ENCODE measurements at places on chromosomes 6 and 20. TPM values are rescaled to one million over a fixed set of nuclear protein-coding genes. Genes with fewer than 3 reads are reported as not detected.

- no peak for DNase-seq
These were observed 5.1 kb upstream of the DEFB127 start for GRCh38 chr20:152131-152530.

CARMIL1 gene
- 3.9 TPM for total RNA-seq

FAM162B gene
- not detected for total RNA-seq

DNA sequence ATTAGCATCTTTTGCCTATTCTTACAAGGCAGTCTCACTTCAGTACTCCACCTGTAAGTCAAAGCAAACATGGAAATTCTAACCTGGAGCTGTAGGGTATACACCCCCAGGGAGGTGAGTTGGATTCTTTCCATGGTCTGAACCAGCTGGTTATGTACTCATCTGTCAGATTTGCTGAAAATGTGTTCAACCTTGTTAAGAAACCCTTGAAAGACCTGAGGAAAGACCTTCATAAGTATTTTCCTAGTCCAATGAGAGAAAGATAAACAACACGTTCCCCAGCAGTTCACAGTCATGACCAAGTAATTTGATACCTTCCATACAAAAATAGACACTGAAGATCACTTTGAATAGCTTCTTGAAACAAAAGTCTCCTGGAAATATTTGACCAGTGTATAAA lies 42.5 kb downstream of the ID4 start:
- no peak for DNase-seq

DNA sequence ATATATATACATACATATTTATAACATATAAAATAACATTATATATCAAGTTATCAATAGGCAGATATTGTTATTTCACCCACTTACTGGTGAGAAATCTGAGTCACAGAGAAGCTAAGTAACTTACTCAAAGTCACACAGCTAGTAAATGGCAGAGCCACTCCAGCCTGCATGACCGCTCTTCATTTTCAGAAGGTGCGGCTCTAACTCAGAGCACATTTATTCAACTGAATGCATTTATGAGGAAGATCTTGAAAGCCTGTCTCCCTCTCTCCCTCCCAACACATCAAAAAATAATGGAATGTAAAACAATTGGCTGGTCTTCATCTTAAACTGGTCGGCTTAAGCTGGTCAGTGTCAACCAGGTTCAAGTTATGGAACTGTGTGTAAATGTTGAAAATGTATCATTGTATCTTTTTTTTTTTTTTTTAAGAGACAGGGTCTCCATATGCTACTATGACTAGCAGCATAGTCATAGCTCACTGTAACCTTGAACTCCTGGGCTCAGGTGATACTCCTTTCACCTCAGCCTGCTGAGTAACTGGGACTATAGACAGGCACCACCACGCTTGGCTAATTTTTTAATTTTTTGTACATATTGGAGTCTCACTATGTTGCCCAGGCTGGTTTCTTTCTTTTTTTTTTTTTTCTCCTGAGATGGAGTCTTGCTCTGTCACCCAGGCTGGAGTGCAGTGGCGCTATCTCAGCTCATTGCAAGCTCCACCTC lies 70.7 kb upstream of the NCOA3 start:
- DNase-seq, result no peak

- no peak for DNase-seq
These were observed 96.6 kb downstream of the RNGTT start for GRCh38 chr6:88866856-88867255.

GRCh38 chr6:65546894-65547293 lies 160.1 kb downstream of the EYS start:
- no peak for DNase-seq

DNA sequence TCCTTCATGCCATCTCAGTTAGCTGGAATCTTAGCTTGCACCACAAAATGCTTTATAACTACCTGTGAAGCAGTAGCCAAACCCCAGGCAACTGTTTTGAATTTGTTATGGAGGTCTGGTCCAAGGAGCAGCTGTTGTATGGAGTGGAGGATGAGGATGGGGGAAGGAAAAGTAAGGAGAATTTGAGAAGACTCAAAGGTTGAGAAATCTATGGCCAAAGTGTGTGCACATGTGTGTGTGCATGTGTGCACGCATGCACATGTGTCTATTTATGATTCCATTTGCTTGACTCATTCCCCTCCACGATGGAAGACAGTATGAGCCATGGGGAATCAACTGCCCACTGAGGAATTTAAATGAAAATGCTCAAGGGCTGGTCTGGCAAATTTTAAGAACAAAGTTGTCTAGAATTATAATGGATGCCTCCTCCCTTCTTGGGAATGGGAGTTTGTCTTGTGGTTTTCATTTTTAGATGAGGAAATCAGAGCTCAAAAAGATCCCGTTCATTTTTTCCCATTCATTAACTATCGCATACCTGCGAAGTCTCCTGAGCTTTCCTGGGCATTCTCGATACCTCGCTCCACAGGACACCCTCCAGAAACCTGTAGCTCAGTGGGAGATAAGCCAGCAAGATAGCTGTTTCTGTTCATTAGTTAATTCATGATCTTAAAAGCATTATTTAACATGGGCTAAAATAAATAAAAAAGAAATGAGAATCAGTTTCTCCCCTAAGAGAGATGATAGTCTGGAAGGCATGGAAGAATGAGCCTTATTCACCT lies 152.3 kb upstream of the NEDD9 start:
- DNase-seq, result no peak

BNIP5 gene
- total RNA-seq, result not detected

DNA sequence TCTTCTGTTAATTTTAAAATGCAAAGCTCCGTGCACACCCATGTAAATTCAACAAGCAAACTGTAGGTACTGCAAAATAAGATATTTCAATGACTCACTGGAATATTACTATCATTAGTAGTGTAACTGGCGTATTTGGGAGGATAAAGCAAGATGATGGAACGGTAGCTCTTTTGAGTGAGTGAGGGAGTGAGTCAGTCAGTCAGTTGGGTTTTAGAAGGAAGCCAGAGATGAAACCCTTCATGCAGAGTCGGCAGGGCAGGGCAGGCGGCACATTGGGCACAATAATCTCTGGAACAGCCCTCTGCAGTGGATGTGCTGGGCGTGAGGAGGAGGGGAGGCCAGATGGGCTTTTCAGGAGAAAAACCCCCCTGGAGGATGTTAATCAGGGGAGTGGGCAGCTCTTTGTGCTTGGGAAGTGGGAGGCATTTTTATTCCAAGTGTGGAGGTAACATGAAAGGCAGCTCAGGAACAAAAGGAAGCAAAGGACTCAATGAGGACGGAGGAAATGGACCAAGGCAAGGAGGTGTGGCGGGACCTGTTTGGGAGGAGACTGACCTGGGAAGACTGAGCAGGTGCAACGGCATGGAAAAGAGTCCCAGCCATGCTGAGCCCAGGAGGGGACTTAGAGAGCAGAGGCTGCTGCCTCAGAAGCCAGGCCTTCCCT lies 171.2 kb downstream of the ZDHHC14 start:
- DNase-seq, result no peak

TAP1 gene
- total RNA-seq, result 187 TPM

GRCh38 chr20:3238616-3239025 lies 369 bp downstream of the SLC4A11 start:
- peak; percentile 60 for DNase-seq

DNA sequence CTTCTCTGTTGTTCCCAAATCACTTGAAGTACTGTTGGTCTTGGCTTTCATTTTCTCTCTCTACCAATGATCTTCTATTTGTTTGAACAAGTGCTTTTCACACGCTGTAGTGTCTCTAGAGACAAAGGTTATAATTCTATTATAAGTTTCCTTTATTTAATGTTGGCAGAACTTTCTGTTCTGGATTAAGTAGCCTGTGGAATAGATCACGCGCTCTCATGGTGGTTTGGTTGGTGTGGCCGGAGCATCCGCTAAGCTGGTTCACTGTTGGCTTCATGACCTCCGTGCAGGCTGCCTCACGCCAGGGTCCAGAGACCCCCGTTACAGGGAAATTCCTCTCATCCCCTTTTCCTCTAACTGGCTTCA lies 30.9 kb upstream of the KIF25 start:
- no peak for DNase-seq
